RWPE2 (cell line): ENCODE measurements at places on chromosomes 12 and 14.

DNA sequence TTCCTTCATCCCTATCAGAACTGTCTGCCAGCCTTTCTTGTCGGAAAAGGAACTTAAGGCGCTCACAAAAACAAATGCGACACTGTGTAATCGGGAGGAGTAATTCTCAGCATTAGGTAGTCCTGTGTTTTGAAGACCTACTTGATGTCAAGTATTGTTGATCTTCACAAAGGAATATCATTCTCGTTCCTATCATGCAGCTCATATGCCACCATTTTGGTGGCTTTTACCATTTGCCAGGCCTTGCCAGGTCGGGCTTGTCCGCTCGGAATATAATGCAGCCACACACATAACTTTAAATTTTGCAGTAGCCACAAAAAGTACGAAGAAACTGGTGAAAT, 903 bp upstream of the PPP4R3A start:
- DNase-seq: no peak

- DNase-seq: no peak
Measured at GRCh38 chr12:29672580-29672979, 111.2 kb downstream of the TMTC1 start.

DNA sequence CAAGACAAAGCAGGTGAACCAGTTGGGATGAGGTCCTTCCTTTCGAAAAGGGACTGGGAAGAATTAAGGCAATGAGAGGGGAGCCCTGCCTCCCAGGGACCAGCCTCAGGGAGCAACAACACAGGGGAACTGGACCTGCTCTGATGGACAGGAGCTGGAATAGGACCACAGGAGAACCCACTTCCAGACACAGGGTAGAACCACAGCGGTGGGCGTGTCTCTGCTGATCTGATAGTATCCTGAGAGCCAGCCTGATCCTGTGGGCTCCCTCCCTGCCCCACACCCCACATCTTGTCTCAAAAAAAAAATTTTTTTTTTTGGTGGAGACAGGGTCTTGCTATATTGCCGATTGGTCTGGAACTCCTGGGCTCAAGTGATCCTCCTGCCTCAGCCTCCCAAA, 13.6 kb upstream of the PLEK2 start:
- no peak for DNase-seq

DNA sequence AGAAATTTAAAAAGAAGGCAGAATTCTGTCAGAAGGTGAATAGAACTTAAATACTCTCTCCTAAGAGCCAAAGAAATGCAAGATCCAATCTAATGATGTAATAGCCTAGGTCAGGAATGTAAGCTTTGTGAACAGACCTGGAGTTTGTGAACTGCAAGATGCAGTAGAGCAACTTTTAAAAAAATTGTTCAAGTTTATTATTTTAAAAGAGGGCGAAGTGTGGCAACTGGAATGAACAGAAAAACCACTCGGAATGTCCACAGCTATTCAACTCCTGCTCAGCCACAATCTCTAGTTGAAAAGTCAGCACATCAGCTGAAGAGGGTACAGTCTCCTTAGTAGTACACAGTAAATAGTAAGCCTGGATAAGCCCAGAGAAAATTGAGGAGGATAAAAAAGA, 228.8 kb downstream of the PPFIA2 start:
- DNase-seq: no peak

GRCh38 chr12:19546027-19546426, 106.7 kb downstream of the AEBP2 start:
- DNase-seq: no peak
